ENCODE measurements at places on chromosomes 6 and 20. TPM values are rescaled to one million over a fixed set of nuclear protein-coding genes. Genes with fewer than 3 reads are reported as not detected.

- DNase-seq: no peak
These were observed 117.8 kb downstream of the QRSL1 start for GRCh38 chr6:106747139-106747538.

- no peak for DNase-seq
These were observed 88.6 kb downstream of the SCP2D1 start for GRCh38 chr20:18901980-18902737.

DNA sequence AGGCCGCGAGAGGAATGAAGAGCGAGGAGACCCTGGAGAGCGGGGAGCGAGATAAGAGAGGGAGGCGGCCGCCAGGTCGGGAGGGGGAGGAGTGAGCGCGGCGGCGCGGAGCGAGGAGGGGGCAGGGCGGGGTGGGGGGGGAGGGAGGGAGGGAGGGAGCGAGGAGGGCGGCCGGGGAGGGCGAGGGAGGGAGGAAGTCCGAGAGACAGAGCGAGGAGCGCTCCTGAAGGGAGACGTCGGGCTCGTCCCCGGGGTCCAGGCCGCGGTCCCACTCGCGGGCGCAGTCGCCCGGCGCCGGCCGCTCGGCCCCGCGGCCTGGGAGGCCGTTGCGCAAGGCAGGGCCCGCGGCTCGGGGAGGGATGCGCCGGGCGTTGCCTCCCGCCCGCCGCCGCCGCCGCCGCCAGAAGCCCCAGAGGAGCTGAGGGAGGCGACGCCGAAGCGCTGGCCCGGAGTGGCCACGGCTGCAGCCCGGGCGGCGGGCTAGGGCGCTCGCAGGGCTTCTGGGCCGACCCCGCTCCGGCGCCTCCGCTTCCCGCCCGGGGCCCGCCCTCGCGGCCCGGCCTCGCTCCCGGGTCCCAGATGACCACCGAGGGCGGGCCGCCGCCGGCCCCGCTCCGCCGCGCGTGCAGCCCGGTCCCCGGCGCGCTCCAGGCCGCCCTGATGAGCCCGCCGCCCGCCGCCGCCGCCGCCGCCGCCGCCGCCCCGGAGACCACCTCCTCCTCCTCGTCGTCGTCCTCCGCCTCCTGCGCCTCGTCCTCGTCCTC lies at the start of gene FOXF2:
TSS of gene FOXF2 (plus strand) at position 208 of the 764 bp plus-strand sequence. CDS start at position 580, 372 bp downstream.
- DNase-seq: no peak

Gene POU5F1
- total RNA-seq: not detected

GRCh38 chr20:5313916-5314315 lies 2.8 kb downstream of the PROKR2 start:
- no peak for DNase-seq

DNA sequence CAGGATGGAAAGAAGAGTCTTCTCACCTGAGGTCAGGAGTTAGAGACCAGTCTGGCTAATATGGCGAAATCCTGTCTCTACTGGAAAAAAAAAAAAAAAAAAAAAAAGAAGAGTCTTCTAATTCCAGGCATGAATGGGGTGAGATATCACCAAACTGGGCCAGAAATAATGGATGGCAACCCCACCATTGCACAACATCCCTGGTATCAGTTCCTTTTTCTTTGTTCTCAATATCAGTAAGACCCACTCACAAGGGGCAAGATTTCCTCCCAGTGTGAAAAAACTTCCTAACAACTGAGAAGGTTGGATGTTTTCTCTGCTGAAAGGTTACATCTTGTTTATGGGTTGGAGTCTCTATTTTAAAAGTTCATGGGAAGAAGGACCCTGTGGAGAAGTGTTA lies 23.6 kb upstream of the NR2E1 start:
- no peak for DNase-seq

GRCh38 chr6:56259234-56260077 lies 12.1 kb upstream of the COL21A1 start:
- no peak for DNase-seq

Data from occipital lobe (tissue), 3 donors.